DMS 273 treated with DMSO at 0.1 percent for 48 hours (cell line): ENCODE measurements at places on chromosomes 3 and 15.

DNA sequence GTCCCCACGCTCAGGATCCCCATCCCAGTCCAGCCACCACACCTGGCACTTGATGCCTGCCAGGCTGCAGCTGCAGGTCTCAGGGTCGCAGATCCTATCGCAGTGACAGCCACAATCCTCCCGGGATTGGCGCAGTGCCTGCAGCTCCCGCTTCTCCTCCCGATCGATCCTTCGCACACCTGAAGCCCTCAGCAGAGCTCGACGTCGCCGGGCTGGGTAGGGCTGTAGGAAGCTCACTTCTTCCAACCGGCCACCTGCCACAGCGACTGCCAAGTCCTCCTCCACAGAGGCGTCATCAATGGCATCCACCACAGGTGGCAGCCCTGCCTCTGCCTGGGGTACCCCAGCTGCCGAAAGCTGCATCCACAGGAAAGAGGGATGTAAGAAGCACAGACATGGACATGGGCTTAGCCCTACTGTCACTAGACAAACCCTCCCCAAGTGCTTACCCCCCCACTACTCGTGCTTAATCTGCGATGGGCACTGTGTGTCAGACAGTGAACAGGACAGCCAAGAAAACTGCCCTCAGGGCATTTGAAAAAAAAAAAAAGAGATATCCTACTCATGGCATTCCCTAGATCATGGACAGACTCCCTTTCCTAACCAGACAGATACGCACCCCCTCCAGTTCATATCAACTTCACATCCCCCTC, 9.2 kb downstream of the CSRNP1 start:
- no peak for DNase-seq

DNA sequence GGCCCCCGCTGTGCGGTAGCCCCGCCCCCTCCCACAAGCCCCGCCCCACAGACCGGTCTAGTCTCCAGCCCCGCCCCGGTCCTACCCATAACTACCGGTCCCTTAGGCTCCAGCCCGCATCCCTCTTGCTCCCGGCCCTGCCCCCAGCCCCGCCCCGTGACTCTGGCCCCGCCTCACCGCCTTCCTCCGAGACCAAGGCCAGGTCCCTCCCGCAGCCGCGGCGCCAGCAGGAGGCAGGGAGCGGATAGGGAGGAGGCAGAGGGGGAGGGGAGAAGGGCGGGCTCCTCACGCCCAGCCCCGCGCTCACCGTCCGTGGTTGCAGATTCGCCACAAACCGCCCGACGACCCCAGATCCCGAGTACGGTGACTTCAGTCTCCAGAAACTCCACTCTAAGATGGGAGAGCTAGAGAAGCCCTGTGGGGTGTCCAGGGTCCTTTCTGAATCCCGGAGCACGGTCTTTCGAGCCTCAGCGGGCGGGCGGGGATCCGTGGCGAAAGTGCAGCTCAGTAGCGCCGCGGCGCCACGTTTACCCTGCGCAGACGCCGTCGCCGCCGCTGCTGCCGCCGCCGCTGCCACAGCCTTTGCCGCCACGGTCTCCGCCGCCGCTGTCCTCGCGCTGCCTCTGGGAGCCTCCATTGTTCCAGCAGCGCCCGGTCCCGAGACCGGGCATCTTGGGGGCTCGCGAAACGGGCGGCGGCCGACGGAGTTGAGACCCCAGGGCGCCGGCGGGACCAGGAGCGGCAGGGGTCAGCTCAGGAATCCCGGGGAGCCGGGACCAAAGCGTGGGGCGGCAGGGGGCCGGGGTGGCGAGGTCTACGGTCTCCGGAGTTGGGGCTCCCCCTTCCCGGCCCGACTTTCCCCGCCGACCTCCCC, at the start of gene BRPF1:
BRPF1 (plus strand) TSS at position 530 of the 874 bp plus-strand sequence. CDS start 2,406 bp downstream, outside the sequence.
- DNase-seq: peak; percentile 86

DNA sequence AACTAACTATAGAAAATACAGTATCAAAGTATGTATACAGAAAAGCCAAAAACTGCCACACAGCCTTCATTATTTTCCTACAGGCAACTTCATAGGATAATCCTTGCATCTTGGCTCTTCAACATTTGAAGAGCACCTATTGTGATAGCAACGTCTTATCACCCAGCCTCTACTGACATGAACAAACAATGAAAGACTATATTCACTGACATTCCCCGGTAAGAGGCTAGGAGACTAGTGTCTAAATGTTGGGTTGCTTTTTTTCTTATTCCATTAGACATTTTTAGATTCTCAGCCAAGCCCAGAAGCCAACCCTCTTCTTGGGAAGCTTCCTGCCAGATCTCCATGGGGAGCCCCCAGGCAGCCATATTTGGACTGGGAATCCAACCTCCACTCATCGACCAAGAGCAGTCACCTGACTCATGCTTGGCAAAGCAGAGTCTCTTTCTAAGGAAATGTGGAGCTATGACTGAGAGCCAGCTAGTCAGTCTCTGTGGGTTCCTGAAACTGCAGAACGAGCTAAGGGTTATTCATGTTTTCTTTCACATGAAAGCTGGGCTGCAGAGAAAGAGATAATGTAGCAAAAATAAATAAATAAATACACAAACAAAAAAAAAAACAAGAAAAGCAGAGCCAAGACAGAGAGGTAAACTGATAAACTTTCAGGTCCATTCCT, 227.5 kb downstream of the MAGI1 start:
- no peak for DNase-seq

GRCh38 chr3:143321058-143321769, 201.6 kb downstream of the CHST2 start:
- DNase-seq: no peak

- DNase-seq: no peak
These were observed 35.5 kb downstream of the MESD start for GRCh38 chr15:80953953-80954778.

GRCh38 chr3:4587061-4587837, 94.1 kb downstream of the ITPR1 start:
- DNase-seq: no peak

DNA sequence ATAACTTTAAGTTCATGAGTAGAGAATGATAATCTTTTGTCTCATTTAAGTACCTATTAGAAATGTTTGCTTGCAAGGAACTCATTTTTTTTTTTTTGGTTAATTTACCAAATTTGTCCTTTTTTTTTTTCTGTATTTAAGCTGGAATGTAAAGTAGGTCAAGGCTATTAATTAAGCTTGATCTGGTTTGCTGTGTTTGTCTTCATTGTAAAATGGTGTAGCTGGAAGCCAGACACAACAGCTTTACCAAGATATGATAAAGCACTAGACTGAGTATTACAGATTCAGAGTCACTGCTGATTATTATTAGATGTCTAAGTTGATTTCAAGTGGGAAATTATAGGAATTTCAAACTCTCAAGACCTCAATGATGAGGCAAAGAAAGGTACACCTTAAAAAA, 15.0 kb upstream of the ZPLD1 start:
- DNase-seq: no peak

DNA sequence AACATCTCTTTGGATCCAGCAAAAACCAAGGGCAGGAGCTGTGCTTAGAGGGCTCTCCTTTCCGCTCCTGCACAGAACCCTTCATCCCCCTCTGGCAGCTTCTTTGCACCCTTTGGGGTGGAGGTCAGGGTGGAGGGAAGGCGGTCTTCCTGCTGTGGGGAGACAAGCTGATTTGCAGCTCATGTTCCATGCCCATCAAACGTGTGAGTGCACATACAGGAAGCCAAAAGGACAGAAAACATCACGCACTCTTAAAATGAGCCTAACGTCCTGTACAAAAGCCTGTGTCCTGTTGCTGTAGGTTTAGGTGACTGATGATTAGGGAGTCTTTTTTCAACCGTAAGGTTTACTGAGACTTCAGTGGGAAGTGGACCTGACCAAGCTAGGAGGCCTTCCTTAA, 195.2 kb downstream of the PLCL2 start:
- no peak for DNase-seq

DNA sequence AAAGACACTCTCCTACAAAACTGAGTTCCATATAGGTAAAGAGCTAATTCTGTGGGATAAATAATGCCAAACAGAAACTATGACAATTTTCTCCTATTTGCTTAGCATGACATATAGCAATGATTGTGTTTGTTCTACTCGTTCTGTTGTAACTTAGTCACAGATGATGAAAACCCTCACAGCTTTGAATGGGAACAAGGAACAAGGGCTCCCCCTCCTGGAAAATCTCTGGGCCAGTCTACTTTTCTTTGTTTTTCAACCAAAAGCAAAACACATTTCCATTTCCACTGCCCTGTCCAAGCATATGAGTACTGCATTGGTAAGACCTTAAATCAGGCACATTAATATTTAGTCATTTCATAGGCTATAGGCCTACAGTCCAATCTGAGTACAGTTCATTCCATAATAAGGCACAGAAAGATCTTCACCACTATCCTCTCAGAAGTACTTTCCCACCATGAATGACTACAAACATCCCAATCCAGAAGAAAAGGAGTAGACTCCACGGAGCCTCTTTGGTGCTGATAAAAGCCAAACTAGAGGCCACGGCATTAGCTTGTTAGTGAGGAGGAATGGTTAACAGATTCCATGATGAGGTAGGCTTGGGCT, 67.1 kb downstream of the ATP8B4 start:
- no peak for DNase-seq

DNA sequence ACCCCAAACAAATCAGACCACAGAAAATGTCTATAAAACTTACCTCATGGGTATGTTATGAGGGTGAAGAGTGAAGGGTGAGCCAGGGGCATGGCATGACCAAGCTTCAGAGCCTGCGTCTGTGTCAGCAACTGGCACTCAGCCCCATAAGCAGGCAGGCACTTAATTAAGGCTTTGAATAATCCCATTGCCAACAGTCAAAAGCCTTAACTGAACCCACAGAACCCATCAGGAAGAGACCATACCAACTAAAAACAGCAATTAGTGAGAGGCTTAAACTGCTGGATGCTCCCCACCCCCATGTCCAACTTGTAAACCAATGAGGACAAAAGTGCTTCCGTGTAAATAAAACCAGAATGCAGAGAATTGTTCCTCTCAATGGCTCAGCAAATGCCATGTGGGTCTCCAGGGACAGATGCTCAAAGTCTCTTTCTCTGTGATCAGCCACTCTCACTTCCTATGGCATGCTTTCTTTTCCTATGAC, 126.0 kb downstream of the MYLK start:
- no peak for DNase-seq

GRCh38 chr15:37995461-37996347, 61.3 kb downstream of the TMCO5A start:
- DNase-seq: no peak

DNA sequence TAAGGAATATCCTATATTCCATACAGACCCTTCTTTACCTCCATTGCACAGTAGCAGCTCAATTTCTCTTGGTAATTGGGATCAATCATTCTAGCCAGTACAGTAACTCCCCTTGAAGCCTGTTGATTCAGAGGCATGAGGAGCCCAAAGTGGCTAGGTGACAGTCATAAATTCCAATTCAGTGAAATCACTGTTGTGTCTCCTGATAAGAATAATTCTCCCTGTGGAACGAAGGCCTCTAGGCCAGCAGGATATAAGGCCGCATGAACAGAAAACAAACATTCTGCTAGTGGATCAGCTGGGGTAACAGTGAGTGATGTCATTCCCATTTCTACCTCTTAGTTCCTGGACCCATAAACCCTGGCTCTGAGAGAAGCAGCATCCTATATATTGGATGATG, 696.3 kb downstream of the NR2F2 start:
- no peak for DNase-seq

DNA sequence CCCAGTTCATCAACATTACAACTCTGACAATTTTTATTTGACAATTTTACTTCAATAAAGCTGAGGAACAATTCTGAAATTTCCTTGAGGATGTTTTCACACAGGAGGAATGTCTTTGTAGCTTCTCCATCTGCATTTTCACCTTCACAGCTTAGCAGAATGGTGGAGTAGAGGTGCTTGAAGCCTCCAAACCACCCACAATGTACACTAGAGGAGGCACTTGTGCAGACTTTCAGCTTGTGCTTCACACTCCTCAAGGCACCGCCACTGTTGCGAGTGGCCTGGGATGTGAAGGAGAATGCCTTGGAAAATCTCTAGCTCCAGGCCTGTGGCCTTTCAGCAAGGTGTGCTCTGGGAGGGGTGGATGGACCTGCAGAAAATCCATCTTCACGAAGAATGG, 181.9 kb downstream of the EPHB1 start:
- no peak for DNase-seq

- DNase-seq: no peak
These were observed 34.6 kb downstream of the CRABP1 start for GRCh38 chr15:78374436-78375393.

DNA sequence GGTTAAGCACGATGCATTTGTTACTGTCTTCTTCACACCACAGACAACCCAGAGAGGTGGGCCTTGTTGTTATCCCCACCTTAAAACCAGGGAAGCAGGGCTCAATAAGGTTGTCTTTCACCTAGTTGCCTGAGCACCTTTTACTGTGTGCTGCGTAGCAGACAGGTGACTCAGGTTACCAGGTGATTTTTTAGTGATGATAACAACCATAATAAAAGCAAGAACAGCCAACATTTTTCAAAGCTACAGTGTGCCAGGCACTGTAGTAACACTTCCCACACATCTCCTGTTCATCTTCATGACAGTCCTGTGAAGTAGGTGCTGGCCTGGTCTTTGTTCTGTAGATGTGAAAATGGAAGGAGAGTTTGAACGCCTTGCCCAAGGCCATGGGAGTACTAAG, 132.2 kb downstream of the SLC25A26 start:
- no peak for DNase-seq

- DNase-seq: no peak
These were observed 108.4 kb upstream of the SPATA12 start for GRCh38 chr3:56952061-56952460.

DNA sequence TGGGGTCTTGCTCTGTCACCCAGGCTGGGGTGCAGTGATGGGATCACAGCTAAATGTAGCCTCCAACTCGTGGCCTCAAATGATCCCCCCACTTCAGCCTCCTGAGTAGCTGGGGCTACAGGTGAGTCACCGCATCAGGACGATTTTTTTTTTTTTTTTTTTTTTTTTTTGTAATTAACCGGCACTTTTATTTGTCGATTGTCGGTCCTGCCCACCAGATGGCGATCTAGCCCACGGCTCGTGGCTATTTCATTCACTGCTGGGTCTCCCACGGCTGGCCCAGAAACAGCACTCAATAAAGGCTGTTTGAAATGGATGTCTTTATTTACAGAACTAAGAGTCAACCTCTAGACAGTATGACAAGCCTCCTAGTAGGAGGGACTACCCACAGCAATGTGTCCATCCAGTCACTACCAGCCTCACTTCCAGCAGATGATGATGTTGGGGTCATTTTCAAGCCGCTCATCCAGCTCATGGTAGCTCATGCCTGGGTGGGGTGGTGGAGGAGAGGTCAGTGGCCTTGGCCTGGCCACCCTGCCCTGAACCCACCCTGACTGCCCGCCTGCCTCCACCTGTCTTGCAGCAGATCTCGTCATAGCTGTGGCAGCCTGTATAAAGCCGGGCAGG, 1.8 kb upstream of the ZMYND10 start:
- no peak for DNase-seq

- no peak for DNase-seq
These were observed 106.8 kb downstream of the EDEM1 start for GRCh38 chr3:5294356-5294755.

GRCh38 chr3:195705081-195705991, 15.4 kb upstream of the MUC20 start:
- DNase-seq: no peak

DNA sequence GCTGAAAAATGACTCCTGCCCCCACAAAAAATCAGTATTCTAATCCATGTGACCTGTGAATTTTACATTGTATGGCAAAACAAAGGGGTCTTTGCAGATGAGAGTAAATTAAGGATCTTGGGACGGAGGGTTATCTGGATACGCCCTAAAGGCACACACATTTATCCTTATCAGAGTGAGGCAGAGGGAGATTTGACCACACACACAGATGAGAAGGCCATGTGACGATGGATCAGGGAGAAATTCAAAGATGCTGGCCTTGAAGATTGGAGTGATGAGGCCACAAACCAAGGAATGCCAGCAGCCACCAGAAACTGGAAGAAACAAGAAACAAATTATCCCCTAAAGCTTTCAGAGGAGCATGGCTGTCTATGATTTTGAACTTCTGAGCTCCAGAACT, 288.5 kb downstream of the XXYLT1 start:
- DNase-seq: no peak
